AG08395 (cell line): ENCODE measurements at places on chromosomes 1 and 21.

GRCh38 chr1:74412244-74412643 is 100.2 kb downstream of the LRRC53 start:
- DNase-seq = no peak

GRCh38 chr1:78280626-78281025 is 210.1 kb upstream of the PTGFR start:
- DNase-seq = no peak

GRCh38 chr1:116510361-116510760 is 60.5 kb downstream of the CD58 start:
- DNase-seq = no peak

DNA sequence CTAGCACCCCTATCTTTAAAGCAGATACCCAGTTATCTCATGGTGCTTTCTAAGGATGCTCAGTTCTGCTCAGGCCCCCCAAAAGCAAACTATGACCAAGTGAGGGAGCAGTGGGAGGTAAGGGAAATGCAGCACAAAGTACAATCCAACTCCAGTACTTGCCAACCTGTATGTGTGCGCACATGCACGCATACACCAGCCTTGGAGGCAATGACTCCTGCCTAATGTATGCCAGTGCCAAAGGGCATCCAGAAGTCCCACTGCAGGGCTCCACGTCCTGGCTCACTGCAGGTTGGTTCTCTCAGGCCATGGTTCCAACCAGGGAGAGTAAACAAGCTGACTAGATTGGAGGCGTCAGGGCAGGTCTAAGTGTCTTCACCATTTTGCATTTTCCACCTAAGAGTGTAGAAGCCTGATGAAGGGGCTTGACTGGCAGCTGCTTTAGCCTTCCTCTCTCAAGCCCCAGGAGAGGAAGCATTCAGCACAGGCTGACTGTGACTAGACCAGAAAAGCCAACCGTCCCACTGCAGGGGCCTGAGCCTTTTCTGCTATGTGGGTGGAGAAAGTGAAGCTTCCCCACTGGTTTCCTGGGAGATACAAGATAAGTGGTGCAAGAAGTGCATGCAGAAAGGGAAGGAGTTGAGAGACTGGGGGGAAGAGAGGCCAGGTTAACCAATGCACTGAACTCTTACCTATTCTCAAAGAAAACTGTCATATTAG is 7.7 kb downstream of the AMIGO1 start:
- DNase-seq = no peak

DNA sequence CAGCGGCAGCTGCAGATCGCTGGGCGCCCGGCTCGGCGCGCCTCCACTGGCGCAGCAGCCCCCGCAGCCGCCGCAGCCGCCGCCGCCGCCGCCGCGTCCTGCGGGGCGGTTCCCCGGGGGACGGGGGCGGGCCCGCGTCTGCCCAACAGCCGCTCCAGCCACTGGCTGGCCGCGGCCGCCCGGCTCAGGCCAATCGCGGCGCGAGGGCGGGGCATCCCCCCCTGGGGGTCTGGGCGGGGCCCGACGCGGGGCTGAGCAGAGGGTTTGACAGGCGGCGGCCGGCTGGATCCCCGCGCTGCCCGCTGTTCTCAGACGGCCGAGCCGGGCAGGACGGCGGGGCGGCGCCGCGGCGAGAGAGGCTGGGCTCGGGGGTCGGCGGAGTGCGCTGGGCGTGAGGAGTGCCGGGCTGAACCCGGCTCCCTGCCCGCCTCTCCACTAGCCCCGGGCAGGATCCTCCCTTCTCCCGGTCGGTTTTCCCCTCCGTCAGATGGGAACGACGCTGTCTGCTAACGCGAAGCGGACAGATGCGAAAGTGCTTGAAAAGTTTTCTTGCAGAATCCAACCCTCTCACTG is at the start of gene GLIS1:
Gene GLIS1, minus strand, starts transcription at position 56 of the 573 bp plus-strand sequence. CDS start 1,100 bp downstream, outside the sequence.
- peak; percentile 99 for DNase-seq

DNA sequence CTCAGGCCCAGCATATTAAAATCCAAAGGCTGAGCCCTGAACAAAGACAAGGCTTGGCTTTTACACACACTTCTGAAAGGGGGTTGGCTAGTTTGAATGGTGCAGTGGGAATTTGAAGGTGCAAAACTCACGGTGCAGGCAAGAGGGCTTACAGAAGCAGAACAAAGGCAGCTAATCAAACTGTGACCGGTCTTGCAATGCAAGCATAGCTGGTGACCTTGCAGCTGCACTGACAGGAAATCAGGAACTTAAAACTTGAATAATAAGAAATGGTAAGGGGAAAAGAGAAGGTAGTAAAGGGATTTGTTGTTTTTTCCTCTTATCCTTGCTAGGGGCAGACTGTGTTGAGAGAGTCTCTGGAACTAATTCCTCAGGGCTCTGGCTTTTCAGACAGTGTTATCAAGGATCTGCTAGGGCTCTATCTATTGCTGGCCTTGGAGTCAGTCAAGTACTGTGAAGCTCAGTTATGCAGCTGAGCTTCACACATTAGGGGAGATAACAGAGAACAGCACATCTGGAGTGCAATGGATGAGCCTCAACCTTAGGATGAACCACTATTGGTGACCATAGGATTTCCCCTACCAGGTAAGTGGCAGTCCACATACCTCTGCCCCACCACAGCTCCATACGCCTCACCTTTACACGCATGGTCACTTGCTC is 97.6 kb downstream of the PPIAL4G start:
- DNase-seq = no peak

GRCh38 chr1:62720946-62721554 is 32.9 kb upstream of the DOCK7 start:
- DNase-seq = no peak

DNA sequence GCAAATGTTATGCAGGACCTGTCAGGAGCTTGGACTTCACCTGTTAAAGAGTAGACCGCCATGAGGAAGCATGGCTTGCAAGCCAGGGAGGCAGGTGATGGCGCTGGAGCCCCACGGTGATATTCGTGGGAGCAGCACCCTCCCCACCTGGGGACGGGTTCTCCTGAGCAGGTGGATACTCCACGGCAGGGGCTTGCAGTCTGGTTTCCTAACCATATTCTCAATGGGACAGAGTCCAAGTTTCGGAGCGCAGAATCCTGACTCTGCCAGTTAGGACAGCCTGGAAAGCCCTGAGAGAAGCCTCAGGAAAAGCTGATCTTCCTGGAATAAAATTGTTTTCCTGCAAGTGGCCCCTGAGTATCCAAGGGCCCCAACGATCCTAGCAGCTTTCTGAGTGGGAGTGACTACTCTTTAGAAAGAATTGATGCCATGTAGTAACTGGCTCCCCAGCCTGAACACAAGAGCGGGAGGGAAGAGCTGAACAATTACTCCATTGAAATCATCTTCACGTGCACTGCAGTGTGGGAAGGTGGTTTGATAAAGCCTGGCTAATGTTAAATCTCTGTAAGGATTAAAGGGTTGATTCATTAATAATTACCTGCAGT is 146.3 kb upstream of the RAB4A start:
- DNase-seq = no peak

DNA sequence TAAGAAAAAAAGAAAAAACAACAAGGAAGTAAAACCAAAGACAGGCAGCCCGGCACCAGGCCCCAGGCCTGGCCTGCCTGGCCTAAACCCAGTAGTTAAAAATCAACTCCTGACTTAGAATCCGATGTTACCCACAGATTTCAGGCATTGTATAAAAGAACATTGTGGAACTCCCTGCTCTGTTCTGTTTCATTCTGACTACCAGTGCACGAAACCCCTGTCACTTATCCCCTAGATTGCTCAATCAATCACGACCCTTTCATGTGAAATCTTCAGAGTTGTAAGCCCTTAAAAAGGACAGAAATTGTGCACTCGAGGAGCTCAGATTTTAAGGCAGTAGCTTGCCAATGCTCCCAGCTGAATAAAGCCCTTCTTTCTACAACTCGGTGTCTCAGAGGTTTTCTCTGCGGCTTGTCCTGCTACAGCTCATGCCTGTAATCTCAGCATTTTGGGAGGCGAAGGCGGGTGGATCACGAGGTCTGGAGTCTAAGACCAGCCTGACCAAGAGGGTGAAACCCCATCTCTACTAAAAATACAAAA is 15.6 kb upstream of the MYOCOS start:
- DNase-seq = no peak

DNA sequence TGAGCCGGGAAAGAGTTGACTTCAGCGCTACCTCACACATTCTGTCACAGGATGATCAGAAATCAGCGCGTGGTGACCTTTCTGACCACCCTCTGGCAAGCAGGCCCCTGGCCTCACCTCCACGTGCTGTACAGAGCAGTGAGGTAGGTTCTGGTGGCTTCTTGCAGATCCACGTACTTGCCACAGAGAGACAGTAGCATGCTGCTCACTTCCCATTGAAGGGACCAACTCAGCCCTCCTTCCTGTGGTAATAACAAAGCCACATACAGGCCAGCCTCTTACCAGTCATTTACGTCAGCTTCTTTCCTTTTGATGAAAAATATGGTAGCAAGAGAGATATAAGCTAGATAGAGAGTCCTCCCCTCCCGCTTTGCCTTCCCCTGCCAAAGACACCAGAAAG is 200.7 kb downstream of the CHRM3 start:
- no peak for DNase-seq

- no peak for DNase-seq
Measured at GRCh38 chr1:4127592-4128140, 227.6 kb upstream of the C1orf174 start.

GRCh38 chr1:114512595-114513280 is 1.7 kb upstream of the TRIM33 start:
- no peak for DNase-seq

- no peak for DNase-seq
Measured at GRCh38 chr1:53601867-53602775, 136.8 kb downstream of the GLIS1 start.

- no peak for DNase-seq
Measured at GRCh38 chr1:164635803-164636731, 77.1 kb downstream of the PBX1 start.

DNA sequence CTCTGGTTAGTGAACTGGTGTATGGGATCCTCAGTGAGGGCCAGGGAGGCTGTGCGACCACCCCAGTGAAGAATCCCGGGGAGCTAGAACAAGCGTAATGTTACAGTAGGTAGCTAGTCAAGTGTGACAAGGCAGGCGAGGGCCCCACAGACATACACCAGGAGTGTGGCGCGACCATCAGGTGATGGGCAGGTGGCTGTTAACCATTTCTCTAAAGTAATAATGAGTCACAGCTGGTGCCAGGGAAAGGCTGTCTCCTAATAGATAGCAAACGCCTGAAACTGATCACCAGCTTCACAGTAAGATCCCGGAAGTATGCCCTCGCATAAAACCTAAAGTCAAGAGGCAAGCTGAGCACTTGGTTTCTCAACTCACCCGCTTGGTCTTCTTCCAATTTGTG is 40.5 kb upstream of the TARBP1 start:
- DNase-seq = no peak

DNA sequence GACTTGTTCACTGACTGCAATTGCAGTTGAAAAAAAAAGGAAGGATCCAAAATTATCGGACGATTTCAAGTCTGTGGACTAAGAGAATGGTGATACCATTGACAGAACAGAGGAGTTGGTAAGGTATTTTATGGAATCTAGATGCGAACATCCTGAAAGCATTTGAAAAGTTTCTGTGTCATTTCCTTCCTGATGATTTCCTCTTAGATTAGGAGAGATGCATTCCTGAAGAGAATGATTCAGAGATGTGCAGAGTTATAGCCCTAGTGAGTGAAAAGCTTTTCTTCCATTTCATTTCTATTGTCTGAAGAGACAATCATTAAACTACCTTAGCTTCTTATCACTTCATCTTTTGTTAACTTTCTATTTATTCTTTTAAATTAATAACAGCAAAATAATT is 200.0 kb downstream of the KCNK2 start:
- peak; percentile 12 for DNase-seq

GRCh38 chr21:29300807-29301138 is 2.1 kb downstream of the BACH1 start:
- no peak for DNase-seq

GRCh38 chr1:46446646-46447498 is 42.8 kb upstream of the DMBX1 start:
- DNase-seq = peak; percentile 78

GRCh38 chr1:88454781-88455180 is 229.3 kb upstream of the PKN2 start:
- DNase-seq = no peak

DNA sequence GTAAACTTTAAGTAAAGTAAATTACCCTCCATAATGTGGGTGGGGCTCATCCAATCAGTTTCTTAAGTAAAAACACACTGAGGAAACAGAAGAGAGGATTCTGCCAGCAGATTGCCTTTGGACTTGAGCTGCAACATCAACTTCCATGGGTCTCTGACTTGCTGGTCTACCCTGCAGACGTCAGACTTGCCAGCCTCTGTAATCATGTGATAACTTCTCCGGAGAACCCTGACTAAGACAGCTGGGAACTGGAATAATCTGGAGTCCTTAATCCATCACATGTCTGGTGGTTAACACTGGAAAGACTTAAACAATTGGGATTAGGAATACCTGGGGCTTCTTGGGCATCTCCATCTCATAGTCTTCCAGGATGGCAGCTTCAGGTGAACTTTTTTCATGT is 13.2 kb upstream of the CEP350 start:
- no peak for DNase-seq
